ENCODE measurements at places on chromosomes 4 and X.
A peak's percentile ranks its signal among the peaks of the same experiment; 100 is the strongest.

GRCh38 chrX:3522101-3522650 lies 175.7 kb upstream of the MXRA5 start:
- DNase-seq: no peak

DNA sequence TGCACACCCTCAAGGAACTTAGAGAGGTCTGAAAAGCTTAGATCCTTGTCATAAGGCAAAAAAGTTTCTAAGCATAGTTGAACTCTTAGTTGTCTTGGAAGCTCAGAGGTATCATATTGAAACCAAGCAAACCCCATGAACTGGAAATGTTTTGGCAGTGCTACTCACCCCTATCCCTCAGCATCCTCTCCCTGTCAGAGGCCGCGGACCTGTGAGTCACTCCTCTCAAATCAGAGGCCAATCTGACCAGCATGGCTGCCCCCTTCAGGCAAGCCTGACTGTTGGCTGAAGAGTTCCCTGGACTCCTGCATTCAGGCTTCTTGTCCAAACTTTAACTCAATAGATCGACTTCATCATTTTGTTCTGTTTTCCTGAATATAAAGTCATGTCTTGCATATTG lies 69.4 kb downstream of the KCNIP4 start:
- no peak for DNase-seq

DNA sequence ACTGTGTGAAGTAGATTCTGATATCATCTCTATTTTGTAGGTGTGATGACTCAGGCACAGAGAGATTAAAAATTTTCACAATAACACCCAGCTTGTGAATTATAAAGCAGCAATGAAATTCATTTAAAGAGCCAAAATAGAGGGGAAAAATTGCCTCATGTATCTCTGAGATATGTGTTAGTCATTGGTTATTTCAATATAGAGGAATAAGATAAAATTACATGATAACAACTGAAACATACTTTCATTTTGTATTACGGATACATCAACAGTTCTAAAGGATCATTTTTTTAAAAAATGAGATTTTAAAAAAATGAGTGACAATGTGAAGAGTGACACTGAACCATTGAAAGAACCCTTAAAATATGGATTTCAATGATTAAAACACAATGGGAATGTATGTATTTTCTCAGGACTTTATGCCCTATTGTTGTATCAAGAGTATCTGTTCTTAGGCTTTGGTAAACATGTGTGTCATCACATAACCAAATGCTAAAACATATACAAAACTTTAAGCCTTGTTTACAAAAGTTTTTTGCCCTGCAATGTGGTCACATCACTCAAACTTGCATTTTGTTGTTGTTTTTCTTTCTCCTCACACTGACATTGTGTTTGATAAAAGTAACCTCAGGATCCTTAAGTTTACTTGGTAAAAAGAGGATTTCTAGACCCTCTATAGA lies 221.3 kb downstream of the ANTXR2 start:
- no peak for DNase-seq

GRCh38 chr4:86356425-86357210 lies 3.2 kb downstream of the MAPK10 start:
- no peak for DNase-seq

DNA sequence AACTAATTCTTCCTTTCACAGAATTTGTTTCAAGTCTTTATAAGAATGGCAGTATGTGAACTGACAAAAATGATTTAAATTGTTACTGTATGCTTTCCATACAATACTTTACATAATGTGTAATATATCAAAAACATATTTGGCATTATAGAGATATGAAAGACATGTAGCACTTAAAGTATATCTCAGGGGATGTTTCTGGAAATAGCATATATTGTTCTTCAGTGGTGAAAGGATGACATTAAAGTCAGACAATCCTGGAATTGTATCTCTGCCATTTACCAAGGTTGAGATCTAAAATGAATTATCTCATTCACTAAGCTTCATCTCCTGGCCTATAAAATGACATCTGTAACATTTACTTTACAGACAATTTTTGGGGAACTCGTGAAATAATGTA lies 358.4 kb upstream of the EPHA5 start:
- DNase-seq: no peak

DNA sequence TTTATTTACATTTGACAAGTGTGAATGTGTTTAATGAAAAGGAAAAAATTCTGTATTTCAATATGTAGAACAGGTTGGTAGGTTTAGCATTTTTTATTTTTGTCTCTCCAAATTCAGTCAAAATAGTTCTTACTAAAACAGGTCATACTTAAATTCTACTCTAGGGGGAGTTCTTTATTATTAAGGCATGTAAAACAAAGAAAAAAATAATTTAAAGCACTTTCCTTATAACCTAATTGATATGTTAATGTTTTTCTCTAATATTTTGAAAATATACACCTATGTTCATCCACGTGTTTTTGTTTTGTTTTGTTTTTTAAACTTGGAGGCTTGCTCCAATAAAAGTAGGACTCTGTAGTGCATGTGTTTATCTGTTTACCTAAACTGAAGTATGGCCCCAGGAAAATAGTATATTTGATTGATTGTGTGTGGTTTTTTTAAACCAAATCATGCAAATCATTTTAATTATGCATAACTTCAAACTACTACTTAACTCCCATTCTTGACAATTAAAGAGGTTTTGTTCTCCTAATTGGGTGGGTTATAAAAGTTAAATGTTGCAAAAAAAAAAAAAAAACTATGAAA lies 562.7 kb downstream of the RPA4 start:
- DNase-seq: no peak

DNA sequence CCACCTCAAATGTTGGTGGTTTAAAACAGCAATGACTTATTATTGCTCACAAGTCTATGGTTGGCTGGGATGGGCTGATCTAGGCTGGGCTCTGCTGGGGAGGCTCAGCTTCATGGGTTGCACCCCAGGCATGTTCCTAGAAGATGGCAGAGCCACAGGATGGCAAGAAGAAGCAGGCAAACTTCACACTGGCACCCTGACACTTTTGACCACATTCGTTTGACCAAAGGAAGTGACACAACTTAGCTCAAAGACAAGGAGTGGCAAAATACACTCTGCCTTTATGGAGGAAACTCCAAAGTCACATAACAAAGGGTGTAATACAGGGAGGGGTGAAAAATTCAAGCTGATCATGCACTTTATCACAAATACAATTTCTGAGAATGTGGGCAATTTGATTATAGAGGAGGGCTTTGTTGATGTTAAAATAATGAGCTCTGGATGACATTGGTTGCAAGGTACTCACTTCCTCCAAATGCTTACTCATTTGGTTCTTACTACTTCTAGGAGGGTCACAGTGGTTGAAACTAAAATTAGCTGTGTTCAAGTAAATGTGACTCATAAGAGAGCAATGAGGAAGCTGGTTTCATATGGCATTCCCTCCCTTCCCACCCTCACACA lies 249.2 kb upstream of the RPS6KA3 start:
- DNase-seq: no peak

- DNase-seq: no peak
Measured at GRCh38 chr4:183783991-183784553, 121.0 kb upstream of the STOX2 start.

GRCh38 chr4:182699795-182700194 lies 217.4 kb downstream of the DCTD start:
- DNase-seq: no peak

GRCh38 chr4:82957045-82957444 lies 53.6 kb downstream of the LIN54 start:
- DNase-seq: no peak

DNA sequence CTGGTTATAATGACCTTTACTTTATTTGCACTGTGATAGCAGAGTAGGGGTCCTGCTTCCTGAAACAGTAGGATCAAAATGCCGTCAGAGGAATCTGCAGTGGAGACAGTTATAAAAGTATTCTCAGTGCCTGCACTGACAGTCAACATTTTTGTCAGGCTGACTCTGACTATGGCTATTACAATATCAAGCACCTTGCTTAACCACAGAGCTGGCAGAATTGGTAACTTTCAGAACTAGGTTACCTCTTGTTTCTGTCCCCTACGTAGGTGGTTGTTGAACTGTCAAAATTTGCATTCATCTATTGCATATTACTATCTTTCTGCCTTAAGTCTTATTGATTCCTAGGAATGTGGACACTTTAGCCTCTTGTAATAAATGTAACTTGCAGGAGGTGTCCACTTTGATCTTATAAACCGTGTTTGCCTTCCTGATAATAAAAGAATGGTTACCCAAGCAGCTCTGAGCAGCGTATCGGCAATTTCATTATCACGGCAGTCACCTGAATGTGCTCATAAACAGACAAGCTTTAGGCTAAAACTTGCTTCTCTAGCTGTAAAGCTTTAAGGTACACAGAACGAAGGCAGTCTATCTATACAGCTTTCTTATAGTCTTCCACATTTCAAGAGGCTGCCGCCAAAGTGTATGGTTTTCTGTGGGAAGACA lies 353.0 kb upstream of the GALNT7 start:
- DNase-seq: no peak

DNA sequence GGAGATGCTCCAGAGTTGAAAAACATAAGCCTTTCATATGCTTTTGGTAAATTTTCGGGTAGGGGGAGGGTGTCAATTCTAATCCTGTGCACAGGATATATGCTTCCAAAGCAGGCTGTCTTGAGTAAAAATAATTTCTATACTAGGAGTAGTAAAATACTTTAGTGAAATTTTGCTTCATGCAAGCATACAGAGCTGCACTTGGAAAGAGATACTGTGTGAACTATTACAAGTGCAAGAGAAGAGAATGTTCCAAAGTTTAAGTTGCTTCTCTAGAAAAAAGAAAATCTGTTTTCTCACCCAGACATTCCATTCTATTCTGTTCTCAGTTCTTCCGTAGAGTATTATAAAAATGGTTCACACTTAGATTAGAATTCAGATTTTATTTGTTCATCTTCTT lies 324.6 kb upstream of the AADAT start:
- DNase-seq: no peak

- peak; percentile 40 for DNase-seq
Measured at GRCh38 chrX:119655125-119655524, 37.8 kb downstream of the SEPTIN6 start.
